ENCODE measurements at places on chromosomes 12 and 14.

DNA sequence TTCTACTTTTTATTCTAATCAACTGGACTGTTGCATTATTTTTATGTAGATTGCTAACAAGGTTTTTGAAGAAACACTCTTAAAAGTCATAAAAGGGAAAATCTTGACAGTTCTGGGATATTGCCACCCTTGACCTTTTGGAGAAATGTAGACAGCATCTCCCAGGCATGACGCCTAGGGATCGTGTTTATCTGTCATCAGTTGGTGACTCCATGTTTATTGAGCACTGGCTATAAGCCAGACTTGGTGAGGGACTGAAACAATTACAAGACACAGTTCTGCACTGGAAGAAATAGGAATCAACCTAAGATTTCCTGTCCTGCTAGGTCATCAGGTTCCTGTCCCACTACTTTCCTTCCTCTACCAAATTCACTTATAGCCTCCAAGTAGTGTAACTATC lies 34.5 kb downstream of the HMGA2 start:
- no peak for DNase-seq

- no peak for DNase-seq
Observed at GRCh38 chr12:84416626-84417025, 496.0 kb downstream of the SLC6A15 start.

GRCh38 chr12:3047961-3048360 lies 29.2 kb upstream of the TSPAN9 start:
- no peak for DNase-seq

DNA sequence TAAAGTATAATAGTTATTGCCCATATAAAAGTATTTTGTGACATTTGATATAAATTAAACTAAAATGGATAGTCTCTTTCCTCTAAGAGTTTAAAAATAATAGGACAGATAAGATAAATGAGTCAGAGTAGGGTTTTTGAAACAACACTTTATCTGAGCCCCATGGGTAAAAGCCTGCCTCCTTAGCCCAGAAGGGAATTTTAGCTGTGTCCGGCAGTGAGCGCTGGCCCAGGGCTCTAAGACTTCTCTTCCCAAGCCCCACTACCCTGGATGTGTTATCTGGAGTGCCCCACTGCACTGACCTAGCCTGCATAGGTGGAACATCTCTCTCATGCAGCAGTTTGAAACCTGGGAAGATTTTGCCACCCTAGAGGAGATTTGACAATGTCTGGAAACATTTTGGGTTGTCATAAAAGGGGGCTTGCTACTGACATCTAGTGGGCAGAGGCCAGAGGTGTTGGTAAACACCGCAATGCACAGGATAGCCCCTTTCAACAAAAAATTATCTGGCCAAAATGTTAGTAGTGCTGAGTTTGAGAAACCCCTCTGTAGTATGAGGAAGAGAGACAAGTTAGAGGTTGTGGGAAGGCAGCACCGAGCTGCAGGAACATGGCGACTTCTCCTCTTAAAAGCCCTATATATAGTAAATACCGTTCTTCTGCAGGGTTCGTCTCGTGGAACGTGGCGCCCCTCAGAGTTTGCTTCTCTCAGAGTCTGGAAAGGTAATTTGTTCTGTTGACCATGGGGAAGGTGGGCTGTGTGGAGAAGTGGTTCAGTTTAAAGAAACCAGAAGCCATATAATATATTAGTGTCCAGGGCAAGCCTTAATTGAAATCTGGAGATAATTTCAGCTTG lies 29.3 kb upstream of the ATF1 start:
- peak; percentile 25 for DNase-seq

DNA sequence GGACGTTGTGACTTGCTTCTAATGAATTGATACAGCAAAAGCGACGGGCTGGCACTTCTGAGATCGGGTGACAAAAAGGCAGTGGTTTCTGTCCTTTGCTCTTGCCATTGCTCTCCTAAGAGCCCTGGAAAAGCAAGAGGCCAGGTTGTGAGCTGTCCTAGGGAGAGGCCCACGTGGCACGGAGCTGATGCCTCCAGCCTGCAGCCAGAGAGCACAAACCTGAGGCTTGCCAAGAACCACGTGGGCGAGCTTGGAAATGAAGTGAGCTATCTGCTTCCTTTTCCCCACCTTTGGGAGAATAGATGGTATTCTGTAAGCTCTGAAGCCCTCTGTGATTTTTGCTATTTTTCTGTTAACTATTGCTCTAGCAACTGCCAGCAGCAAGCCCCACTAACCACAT lies 26.4 kb upstream of the NOS1 start:
- no peak for DNase-seq

GRCh38 chr12:129481921-129482320 lies 421.9 kb downstream of the TMEM132D start:
- DNase-seq: no peak

GRCh38 chr12:69527506-69528272 lies 57.5 kb downstream of the FRS2 start:
- no peak for DNase-seq

DNA sequence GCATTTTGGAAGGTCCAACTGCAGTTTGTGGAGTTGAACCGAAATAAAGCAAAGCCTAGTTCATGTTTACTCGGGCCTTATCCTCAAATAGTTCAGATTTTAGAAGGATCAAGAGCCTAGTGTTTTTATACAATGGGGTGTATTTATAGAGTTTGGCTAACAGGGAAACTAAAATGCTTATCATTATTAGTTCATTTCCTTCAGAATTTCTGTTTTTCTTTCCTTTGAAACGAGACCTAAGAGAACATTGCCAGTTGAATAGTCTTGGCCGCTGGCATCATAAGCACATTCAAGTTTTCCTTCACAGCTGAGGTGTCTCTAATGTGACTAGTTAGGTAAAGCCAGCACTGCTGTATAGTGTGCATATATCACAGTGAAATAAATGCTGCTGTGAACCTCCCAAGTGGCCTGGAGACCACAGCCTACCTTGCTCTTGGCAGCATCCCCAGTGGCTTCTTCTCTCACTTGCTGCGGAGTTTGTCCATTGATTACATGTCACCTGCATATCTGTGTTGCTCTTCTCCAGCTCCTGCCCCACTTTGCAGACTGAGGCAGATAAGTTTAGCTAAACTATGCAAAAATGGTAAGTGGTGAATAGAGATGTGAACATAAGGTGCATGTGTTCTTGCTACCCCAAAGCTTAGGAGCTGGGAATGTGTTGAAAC lies 88.8 kb downstream of the ANO6 start:
- DNase-seq: no peak

- no peak for DNase-seq
Observed at GRCh38 chr12:24551163-24551786, 397.6 kb downstream of the BCAT1 start.

GRCh38 chr12:50739611-50740010 lies 24.3 kb upstream of the ATF1 start:
- DNase-seq: no peak

GRCh38 chr12:24966951-24967564 lies 18.2 kb upstream of the BCAT1 start:
- DNase-seq: no peak

GRCh38 chr12:107801150-107801549 lies 26.6 kb downstream of the ASCL4 start:
- DNase-seq: no peak

DNA sequence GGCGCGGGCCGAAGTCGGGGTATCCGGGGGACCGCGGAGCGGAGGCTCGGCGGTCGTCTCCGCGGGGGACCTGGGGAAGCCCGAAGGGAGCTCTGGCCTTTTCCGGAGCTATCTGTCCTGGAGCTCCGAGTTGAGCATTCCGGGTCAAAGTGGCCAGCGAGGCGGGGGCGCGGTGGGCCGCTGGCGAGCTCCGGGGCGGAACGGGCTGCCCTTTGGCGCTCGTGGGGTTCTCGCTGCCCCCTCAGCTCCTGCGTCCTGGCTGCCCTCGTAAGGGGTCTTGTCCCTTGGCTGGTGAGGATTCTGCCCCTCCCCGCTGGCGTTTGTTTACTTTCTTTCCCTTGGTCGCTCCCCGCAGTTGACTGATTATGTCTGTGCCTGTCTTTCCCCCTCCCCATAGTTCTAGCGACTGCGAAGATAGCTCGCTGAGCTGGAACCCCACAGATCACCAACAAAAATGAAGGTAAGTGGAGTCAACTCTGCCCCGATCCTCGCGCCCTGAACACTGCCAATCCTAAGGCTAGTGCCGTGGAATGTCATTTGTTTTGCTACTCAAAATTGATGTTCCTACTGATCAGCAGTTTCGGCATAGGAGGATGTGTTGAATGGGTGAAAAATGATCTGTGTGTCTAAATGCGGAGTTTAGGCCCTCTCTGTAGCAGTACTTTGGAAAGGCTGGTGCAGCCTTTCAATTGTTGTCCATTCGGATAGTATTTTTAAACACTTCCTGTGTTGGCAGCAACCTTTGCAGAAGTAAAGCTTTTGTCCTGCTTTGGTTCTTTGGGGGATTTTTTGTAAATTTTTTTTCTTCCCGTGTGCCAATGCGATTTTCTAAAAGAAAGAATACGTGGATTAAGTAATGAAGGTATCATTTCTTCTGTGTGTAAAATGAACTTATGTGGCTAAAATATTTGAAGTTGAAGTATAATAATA lies 1.3 kb downstream of the ARID4A start:
- no peak for DNase-seq

GRCh38 chr12:100481021-100481420 lies 7.4 kb downstream of the NR1H4 start:
- DNase-seq: no peak

DNA sequence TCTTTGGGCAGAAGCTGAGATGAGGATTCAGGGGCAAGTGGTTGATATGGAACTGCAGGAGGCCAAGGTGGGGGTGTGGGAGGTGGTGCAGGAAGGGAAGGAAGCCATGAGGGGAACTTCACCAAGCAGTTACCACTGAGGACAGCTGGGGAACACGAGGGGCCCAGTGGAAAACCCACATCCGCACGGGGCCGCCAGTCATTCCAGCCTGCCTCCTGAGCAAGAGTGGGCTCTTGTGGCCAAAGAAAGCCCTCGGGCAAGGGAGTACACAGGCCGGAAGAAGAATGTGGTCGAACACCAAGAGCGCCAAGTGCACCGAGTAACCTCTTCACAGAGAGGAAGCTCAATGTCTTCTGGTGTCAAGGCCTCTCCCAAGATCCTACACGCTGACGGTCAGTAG lies 252.2 kb upstream of the FOXN3 start:
- no peak for DNase-seq

GRCh38 chr12:53701518-53702264 lies 25.6 kb downstream of the CALCOCO1 start:
- DNase-seq: peak; percentile 68

- no peak for DNase-seq
Observed at GRCh38 chr14:74491956-74492775, 939 bp downstream of the NPC2 start.

DNA sequence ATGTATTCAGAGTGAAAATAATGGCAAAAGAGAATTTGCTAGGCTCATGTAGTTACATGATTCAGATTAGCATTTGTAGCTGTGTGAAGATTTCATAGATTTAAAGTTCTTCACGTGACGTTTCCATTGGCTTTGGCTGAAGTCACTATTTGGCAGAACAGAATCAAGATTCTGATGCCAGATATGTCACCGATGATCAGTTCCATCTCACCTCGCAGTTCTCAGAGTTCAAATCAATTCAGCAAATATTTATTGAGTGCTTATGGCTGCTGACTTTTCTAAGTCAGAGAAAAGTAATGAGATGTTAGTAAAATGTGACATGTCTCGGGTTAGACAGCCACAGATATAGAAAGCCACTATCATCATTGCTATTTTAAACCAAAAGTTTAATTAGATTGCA lies 28.4 kb downstream of the ALX1 start:
- no peak for DNase-seq

DNA sequence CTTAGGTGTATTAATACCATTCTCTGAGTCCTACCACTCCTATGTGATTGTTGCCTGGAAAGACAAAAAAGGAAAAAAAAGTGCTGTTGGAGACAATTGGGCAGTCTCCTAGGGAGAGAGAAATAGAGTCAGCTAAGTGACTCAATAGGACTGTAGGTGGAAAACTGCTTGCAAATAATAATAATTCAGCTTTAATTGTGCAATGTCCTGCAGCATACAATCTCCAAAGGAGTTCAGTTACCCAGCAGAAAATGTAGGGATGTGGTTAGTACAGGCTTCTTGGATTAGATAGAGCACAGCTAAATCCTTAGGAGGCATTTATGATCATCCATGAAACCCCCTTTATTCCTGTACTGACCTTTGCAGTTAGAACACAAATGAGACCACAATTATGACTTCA lies 3.0 kb upstream of the SRSF9 start:
- no peak for DNase-seq

- no peak for DNase-seq
Observed at GRCh38 chr12:31815096-31815495, 86.3 kb upstream of the AMN1 start.

GRCh38 chr12:125922330-125922729 lies 857.1 kb downstream of the AACS start:
- DNase-seq: no peak

GRCh38 chr14:87898301-87898700 lies 94.7 kb downstream of the GALC start:
- DNase-seq: no peak

DNA sequence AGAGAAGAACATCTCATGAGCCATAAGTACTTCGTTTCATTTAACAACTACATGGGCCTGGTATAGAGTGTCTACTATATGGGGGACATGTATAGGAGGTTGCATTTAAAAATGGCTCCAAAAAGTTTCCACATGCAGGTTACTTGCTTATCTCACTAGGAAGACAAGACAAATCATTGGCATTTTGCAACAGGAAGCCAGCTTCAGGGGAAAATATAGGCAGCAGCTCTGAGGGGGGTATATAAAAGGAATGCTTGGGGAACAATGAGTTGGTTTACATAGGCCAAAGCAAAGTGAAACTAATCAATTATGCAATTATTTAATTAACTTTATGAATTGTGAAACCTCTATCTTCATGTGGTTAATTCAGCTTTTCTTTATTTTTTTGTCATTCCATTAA lies 225.3 kb downstream of the KCNH5 start:
- no peak for DNase-seq

GRCh38 chr12:120658286-120659150 lies 18.1 kb downstream of the CABP1 start:
- no peak for DNase-seq

DNA sequence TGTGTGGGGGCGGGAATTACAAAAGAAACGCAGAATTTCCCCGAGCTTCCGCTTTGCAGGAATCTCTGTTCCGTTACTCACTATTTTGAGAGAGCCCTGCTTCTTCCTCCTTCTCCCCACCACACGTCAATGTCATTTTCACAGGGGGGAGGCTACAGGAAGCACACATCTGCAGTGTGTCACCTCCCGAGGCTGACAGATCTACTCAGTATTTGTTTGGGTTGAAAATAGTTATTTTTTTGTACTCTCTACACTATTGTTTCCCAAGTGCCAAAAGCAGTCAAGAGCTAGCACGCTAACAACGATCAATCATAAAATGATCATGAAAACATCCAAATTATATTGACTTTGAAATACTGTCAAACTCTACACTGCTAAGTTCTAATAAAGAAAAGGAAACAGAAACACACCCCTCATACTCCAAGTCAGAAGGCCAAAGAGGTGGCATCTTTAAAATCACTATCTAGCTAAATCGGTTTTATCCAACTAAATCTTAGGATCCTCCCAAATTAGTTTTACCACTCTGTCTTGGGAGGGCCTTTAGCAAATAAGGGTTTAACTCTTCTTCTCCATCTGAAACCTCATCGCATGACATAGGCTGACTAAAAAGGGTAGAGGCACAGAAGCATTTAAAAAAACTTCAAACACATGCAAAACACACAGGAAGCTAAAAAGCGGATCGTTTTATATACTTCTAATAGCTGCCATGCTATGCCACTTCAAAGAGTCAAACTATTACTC lies 51.8 kb downstream of the FOXN3 start:
- no peak for DNase-seq

- no peak for DNase-seq
Observed at GRCh38 chr14:77878783-77879182, 78.9 kb downstream of the ADCK1 start.
